ENCODE measurements at places on chromosomes 5 and 9.

DNA sequence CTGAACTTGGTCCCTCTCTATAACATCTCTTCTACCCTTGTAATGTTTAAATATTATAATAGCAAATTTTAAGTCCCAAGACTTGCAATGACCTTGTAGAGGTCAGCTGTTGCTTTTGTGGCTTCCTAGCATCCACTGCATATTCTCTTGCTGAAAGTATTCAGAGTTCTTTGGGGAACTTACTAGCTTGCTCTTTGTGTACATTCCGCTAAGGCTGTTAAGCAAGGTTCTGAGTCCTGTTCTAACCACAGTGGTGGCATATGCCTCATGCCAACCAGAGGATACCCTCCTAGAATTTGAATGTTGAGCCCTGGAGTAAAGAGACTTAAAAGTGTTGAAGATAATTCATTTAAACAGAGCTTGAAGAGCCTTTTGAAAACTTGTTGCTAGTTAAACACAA is 570.9 kb downstream of the TLE1 start:
- no peak for DNase-seq

DNA sequence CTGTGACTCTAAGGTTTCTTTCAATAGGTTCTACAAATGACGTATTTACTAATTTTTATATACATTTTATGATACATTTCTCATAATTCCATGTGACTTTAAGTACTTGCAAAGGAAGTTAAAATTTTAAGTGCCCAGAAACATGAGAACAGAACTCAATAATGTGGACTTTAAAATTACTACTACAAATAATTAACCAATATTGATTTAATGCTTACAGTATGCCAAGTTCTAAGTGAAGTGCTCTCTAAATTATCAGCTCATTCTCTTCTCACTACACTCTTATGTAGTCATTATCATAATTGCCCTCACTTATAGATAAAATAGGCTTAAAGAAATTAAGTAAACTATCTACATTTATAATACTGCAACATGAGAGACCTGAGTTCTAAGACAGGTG is 1690.7 kb upstream of the CDH9 start:
- DNase-seq, result no peak

DNA sequence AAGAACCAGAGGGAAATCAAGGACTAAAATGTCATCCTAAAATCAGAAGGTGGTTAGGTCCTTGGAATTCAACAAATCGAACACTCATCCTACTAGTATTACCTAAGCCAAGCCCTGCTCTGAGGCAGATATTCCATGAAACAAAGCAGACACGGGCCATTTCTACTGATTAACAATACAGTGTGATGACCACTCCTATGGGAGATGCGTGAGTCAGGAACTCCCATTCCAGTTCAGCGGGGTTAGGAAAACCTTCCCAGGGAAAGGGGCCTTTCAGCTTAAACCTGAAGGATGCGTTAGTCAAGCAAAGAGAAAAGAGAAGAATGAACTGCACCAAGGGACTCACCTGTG is 117.8 kb upstream of the LHFPL2 start:
- DNase-seq, result no peak

DNA sequence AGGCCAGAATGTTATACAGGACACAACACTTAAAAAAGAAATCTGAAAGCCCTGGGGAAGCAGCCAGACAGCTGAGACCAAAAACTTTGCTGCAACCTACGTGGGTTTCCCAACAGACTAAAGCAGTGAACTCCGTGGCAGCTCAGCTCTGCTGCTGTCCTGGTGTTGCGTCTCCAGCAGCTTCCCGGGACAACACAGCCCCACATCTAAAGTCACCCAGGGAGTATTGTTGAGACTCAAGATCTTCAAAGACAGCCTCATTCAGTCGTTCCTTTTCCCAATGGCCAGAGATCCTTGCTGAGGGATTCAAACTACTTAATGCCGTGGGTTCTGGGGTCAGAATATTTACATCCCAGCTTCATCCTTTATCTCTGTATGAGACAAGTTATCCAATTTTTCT is 125.8 kb downstream of the MED10 start:
- no peak for DNase-seq

- DNase-seq, result no peak
Observed at GRCh38 chr9:122197426-122197825, 31.3 kb downstream of the LHX6 start.

- no peak for DNase-seq
Observed at GRCh38 chr5:104708027-104708426, 1145.4 kb upstream of the NUDT12 start.

GRCh38 chr9:88923092-88923491 is 68.2 kb upstream of the S1PR3 start:
- DNase-seq, result no peak

DNA sequence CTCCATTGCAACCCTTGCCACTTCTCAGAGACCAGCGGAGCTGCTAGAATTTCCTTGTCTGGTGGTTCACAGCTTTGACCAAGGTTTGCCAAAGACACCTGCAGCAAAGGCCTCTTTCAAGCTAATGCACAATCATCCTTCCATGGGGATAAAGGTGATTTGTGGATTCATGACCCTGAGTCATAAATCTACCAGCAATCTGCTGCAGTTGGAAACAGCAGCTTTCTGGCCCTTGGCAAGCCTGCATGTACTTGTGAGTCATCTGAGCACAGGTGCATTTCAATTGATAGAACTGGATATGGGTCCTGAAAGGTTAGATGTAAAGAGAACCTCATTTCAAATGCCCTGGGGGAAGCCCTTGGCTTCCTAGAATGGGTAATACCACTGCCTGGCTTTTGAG is 21.6 kb upstream of the TCF7 start:
- no peak for DNase-seq

DNA sequence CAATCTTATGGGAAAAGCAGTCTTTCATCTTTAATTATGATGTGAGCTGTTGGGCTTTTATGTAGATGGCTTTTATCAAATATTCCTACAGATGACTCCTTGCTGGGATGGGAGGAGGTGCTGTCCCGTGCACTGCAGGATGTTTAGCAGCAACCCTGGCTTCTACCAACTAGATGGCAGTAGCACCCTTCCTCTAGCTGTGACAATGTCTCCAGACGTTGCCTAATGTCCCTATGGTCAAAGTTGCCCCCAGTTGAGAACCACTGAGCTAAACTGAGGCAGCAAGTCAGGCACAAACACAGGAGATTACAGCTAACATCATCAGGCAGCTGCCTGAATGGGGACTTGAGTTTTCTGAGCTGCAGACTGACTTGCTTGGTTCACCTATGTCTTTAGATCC is 401.9 kb upstream of the PDE4D start:
- DNase-seq, result peak; percentile 1

- DNase-seq, result no peak
Observed at GRCh38 chr9:89512382-89512781, 14.5 kb upstream of the SEMA4D start.

DNA sequence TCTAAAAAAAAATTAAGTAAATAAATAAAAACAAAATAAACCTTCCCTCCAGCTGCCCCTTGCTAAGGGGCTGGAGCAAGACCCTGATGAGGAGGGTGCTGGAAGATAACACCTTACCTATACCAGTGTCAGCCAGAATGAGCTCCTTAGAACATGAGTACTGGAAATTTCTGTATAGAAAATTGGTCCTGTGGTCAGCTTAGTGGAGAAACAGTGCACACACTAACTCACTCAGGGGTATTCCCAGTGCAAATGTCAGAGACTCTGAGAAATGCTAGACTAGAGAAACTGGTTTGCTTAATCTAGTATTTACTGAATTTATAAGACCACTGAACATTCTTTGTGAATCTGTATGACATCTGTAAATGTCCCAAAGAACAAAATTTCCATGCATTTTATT is 62.1 kb upstream of the CTXN3 start:
- no peak for DNase-seq

DNA sequence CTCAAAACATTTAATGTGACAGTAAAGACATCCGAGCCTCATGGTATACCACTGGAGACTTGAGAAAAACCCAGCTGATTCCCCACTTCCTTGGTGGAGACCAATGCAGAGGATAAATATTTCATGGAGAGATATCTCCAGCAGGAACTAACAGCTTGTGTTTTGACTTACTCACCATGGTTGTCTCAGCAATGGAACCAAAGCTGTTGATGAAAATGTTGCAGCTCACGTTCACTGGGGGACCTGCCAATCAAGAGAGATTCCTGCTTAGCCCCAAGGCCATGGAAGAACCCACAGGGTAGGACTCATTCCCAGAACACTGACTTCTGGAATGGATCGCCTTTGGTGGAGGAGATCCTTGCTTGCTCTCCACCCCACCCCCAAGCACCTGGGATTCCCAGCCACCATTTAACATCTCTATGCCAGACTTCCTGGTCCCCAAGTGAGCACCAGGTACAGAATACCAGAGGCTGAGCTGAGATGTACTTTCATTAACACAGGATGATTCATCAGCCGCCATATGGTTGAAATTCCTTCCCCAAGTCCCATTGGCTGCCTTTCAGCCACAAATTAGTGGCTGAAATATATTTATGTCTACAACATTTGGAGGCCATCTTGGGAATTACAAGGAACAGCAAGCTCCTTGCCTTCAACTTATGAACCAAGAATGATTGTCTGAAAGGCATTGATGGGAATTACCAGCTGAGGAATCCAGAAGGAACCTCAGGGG is 37.9 kb downstream of the GLRA1 start:
- DNase-seq, result no peak

DNA sequence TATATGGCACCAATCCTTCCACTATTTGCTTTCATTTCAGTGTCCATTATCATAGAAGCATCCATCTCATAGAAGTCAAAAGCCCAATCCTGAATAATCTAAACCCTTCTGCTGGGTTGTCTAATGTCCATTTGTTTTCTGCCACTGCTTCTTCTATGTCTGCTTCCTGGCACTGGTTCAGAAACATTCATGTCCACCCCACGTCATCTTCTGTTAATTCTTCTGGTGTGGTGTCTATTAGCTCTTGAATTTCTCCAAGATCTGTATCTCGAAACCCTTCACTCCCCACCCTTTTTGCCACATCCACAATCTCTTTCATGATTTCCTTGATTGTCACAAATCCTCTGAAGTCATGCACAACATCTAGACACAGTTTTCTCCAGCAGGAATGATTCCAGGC is 23.2 kb upstream of the GOLGA1 start:
- no peak for DNase-seq

DNA sequence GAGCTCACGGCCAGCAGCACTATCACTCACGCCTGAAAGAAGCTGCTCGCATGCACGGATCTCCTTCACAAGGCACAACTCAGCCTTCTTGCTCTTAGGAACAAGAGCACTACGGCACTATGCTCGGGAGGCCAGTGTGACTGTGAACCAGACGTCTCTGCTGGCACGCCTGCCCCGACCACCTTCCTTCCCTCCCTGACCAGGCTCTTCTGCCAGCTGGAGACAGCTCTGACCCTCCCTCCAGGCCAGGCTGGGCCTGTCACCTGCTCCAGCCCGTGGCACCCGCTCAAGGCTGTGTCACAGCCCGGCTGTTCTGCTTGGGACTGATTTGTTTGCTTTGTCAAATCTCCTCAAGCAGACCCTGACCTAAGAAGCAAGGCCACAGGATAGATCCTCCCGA is 7.0 kb downstream of the TBC1D9B start:
- no peak for DNase-seq

- DNase-seq, result no peak
Observed at GRCh38 chr5:77218263-77218662, 7.8 kb downstream of the PDE8B start.

- DNase-seq, result no peak
Observed at GRCh38 chr5:93870649-93871048, 129.2 kb upstream of the POU5F2 start.

DNA sequence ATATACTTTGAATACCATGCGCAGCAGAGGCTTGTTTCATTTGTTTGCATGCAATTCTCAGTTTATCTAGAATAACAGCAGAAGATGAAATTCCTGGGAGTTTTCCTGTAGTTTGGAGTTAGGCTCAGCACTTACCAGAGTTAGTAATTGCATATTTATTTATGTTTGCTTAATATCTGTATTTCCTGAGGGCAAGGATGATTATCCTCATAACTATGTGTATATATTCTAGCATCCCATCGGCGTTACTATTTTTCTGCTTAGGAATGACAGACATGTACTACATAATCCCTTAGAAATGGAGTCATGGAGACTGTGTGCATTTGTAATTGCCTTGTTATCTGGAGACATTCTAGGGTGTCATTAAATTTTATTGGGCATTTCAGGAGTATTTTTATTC is 1184.8 kb downstream of the DTWD2 start:
- no peak for DNase-seq

- DNase-seq, result no peak
Observed at GRCh38 chr9:38256461-38256860, 136.0 kb upstream of the ALDH1B1 start.

DNA sequence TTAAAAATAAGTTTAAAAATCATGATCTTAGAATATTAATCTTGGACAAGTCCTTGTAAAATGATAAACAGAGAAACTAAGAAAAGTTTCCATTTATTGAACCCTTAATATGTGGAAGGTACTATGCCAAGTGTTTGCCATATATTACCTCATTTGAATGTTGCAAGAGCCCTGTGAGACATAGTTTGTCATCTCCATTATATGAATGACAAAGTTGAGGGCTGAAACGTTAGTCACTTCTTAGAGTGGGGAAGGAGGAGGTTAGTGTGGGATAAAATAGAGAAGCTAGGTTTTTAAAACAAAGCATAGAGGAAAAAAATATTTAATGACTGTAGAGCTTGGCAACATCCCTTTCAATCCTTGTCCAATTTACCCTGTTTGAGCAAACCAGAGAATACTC is 2.0 kb downstream of the TNC start:
- DNase-seq, result no peak

GRCh38 chr9:116144038-116144437 is 9.6 kb upstream of the PAPPA start:
- DNase-seq, result no peak

- DNase-seq, result no peak
Observed at GRCh38 chr5:122490718-122491117, 178.7 kb downstream of the SNCAIP start.

DNA sequence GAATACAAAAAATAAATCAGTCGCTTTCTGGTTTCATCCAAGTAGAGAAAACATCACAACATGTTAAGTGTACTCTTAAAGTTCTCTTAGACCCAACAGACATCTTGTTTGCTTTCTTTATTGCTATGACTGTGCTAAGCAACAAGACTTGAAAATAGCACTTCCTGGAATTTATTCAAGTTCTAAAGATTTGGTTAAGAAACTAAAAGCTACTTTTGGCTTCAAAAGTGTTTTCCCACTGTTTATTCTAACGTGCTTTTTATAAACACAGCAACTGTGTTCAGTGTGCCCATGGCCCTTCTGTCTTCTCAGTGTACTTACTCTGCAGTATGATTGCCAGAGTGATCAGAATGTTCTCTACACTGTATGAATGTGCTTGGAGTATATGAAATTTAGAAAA is 109.8 kb downstream of the GIN1 start:
- DNase-seq, result no peak

GRCh38 chr9:113219969-113220368 is 1.1 kb downstream of the FKBP15 start:
- peak; percentile 13 for DNase-seq

DNA sequence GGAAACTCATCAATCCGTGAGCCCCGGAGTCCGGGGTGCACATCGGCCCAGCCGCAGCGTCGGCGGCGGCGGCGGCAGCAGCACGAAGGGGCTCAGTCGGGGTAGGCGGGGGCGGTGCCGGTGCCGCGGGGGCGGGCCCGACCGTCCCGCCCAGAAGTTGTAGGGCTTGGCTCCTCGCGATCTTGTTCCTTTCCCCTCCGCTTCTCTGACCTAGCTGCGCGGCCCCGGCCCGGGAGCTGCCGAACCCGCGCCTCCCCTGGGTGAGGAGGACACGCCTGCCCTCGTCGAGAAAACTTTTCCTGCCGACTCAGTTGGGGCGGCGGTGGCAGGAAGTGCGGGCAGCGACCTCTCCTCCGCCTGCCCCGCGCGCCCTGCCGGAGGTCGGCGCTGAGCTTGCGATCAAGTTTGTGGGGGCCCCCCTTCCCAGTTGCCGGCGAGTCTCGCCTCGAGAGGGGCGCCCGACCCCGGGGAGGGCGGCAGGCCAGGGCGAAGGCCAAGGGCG is at the start of gene MAN2A1:
MAN2A1 (plus strand) TSS at position 188 of the 502 bp plus-strand sequence. CDS start 491 bp downstream, outside the sequence.
- DNase-seq, result peak; percentile 86

Data from CD4-positive, alpha-beta T cell treated with Interleukin-1 beta for 1 hour (primary cell).